Amniotic epithelial cell (primary cell): ENCODE measurements at places on chromosomes 6 and 20.

- DNase-seq, result no peak
Measured at GRCh38 chr6:166244353-166245045, 63.7 kb downstream of the PRR18 start.

GRCh38 chr6:26457264-26457805, 420 bp upstream of the BTN2A1 start:
- DNase-seq, result no peak

DNA sequence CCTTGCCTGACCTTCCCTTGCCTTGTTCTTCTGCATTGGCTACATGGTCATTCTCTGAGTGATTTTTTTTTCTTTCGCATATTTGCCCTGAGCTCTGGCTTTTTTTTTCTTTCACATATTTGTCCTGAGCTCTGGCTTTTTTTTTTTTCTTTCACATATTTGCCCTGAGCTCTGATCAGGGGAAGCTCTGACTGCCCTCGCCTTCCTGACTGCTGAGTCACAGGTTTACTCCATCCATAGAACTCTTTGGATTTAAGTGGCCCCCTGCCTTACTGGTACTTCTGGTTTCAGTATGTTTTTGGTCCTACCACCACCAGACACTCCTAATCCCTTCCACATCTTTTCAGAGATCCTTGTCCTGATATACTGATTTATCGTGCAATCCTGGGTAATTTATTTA, 201.1 kb downstream of the OGFRL1 start:
- DNase-seq, result peak; percentile 98

- no peak for DNase-seq
Measured at GRCh38 chr6:118522422-118522821, 25.7 kb upstream of the PLN start.

DNA sequence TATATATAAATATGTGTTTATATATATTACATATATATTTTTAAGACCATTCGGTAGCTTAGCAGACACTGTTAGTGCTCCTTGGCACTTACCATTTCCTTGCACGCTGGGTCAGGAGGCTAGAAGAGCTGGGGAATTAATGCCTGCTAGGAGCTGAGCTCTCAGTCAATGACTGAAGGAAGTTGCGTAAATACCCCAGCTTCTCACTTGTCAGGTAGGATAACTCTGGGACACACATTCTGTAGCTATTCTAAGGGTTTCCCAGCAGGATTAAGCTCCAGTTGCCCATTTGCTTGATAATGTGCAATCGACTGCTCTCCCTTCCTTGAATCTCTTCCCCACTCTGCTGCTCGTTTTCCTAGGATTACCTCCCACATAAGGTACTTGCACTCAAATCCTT, 15.7 kb upstream of the DNAAF9 start:
- no peak for DNase-seq

DNA sequence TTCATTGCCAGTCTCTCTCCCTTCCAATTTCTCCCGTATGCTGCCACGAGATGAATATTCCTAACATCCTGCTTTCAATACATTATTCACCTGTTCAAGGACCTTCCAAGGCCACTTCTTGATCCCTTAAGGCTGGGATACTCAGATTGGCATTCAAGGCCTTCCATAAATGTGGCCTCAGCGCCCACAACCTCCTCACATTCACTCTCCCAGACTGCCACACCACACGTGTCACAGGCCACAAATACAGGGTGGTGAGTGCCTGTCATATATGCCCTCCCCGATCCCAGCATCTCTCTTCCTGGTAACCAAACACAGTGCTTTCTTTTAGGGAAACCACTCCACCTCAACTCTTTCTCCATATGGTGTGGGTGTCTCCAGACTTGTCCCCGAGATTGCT, 55.5 kb downstream of the TTI1 start:
- DNase-seq, result no peak

DNA sequence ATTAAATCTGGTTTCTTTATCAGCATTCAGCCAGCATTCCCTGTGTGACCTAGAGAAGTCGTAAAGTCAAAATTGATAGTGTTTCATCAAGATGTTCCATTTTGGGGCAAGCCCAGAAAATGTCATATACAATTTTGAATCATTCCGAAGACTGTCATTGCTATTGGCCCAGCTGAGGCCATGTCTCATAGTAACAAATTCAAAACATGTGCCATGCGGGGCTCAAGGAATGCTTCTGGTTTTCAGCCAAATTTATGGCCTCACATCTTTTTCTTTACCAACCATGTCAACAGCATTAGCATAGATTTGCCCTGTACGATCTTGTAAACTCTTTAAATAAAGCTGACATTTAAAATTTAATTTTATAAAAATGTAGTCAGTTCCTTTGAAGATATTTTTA, 314.7 kb downstream of the PAX1 start:
- DNase-seq, result no peak
